ENCODE measurements at places on chromosomes 6 and 20.

DNA sequence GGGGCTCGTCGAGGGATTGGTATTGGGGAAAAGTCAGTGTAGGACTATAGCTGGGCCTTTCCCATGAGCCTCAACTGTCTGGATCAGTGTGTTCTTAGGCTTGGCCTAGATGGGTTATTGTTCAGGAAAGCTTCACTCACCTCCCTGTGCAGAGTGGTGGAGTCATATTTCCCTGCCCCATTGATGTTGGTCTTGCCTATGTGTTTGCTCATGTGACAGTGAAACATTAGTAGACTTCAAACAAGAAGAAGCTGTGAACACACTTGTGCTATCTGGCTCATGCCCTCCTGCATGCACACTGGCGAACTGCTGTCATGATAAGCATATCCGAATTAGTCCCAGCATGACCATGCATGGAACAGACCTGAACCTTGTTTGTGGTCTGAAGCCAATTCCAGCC is 171.1 kb downstream of the DHX35 start:
- no peak for DNase-seq

GRCh38 chr6:43990275-43990626 is 137.0 kb downstream of the MRPL14 start:
- DNase-seq, result no peak

DNA sequence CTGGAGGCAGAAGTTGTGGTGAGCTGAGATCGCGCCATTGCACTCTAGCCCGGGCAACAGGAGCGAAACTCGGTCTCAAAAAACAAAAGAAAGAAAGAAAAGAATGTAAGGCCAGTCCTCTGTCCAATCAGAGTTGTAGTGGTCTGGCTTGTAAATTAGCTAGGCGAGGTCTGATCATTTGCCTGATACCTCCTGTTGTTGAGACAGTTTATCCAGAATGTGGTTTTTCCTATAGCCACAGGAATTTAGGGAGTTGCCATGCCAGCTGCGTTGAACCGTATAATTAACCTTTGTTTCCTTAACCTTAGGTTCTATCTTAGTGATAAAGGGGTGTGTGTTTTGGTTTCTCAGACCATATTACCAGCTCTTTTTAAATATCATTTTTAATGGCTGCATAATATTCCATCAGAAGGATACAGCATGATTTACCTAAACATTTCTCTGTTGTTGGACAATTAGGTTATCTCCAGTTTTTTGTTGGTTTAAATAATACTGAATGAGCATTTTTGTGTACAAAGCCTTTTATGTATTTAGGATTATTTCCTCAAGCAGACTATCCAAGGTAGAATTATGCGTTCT is 11.7 kb upstream of the PPARD start:
- DNase-seq, result no peak

DNA sequence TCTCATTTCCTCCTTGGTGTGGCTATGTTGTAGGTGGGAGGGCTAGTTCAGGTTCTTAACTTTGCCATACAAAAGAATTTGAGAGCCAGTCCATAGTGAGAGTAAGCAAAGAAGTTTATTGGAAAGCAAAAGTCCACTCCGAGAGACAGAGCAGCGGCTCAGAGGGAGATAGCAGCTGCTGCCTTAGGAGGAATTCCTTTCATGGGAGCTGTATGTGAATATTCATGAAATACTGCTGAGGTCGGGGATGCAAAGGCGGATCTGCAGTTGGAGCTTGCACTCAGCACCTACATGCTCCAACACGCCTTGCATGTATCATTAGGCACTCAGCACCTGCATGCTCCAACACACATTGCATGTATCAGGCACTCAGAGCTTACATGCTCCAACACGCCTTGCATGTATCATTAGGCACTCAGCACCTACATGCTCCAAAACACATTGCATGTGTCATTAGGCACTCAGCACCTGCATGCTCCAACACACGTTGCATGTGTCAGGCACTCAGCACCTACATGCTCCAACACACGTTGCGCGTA is 54.9 kb downstream of the CDH4 start:
- no peak for DNase-seq

Measured in NCI-H2107 (cell line).